ENCODE measurements at places on chromosomes 6 and 20.

DNA sequence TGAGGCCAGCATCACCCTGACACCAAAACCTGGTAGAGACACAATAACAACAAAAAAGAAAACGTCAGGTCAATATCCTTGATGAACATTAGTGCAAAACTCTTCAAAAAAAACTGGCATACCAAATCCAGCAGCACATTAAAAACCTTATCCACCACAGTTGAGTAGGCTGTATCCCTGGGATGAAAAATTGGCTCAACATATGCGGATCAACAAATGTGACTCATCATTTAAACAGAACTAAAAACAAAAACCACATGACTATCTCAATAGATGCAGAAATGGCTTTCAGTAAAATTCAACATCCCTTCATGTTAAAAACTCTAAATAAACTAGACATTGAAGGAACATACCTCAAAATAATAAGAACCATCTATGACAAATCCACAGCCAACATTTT is 59.6 kb upstream of the PHIP start:
- no peak for DNase-seq

DNA sequence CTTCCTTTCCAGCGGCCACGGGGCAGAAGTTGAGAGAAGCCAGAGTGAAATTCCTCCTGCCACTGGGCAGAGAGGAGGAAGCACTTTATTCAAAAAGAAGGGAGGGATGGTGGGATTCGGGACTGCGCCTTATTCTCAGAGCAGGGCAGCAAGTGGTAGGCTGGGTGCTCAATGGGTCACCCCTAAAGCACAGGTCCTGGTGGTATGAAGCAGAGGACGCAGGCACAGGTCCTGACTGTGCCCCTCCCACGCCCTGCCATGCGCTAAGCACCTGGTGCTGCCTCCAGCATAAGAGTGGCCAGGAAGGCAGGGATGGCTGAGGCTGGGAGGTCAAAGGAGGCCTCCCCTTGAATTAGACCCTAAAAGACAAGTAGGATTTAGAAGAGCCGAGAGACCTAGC is 4.9 kb upstream of the GRM4 start:
- no peak for DNase-seq

DNA sequence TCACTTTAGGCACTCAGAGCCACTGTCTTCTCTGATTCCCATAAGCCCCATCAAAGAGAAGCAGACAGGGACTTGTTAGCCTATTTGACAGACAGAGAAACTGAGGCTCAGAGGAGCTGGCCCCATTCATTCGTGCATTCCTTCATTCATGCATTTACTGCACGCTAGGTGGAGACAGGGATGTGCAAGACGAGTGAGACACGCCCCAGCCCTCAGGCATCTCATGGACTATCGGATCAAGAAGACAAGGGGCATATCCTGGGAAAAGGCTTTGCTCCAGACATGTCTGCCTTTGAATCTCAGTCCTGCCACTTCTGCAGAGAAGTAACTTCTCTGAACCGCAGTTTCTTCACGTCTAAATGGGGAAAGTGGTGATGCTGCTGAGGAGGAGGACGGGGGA is 54.1 kb downstream of the BPIFB1 start:
- peak; percentile 25 for DNase-seq

DNA sequence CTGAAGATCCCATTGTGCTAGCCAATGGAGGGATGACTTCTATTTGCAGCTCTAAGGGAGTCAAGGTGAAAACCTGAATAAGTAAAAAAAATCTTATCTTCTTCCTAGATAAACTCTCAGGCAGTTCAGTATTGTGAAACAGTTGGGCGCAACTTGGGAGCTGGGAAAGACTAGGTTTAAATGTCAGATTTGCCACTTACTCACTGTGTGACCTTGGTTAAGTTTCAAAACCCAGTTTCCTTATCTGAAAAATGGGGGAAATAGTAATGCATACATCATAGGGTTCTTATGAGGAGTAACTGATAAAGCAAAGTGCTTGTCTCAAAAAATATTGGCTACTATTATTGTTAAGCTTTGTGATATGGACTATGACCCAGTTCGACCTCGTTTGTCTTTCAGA is 88.8 kb downstream of the CD83 start:
- DNase-seq, result no peak

- DNase-seq, result no peak
Observed at GRCh38 chr6:45742591-45742990, 273.1 kb downstream of the CLIC5 start.

DNA sequence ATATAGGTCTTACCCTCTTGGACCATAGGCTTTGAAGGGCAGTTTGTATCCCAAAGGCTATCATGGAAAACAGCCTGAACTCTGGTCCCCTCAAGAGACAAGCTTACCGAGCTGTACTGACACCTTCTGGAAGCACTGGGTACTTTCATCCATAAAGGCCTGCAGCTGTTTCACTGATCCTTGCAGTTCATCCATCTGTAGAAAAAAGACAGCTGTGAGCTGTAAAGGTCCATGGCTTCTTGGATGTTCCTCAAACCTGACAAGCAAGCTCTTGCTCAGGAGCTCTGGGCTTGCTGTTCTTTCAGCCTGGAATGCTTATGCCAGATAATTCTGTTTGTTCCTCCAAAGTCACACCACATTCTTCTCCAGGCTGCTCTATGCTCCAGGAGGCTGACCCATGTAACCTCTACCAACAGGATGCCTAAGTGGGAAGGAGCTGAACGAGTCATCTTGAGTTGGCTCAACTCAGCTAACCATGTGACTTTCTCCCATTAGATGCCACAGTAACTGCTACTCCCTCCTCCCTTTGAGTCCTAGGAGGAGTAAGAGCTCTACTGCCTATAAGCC is 8.8 kb upstream of the NDRG3 start:
- peak; percentile 67 for DNase-seq

DNA sequence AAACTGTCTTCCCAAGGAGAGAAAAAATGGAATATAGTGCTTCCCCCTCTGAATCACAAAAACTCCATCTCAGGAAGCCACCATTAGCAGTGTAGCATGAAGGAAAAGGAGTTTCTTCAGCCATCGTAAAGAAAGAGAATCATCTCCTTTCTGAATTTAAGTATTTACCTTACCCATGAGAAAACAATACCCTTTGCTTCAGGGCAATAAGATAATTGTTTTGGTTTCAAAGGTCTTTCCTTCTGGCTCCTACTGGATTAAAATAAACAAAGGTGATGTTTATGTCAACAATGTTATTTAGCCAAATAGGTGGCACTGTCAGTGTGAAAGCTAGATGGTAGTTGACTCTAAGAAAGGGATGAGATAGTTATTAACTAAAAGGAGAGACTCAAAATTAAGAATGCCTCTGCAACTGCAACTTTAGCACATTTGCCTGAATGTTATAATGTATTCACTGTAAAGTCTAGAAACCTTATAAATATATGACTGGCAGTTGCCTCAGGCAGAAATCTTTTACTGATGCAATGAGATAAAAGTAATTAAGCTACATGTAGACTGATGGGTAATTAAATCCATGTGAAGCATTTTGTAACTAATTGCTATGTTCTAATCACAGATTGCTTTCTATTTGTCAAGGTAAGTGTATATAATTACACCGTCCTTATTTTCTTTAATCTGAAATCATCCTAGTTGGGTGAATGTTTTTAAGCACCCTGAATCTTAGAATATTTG is 399.0 kb downstream of the CDKAL1 start:
- no peak for DNase-seq

DNA sequence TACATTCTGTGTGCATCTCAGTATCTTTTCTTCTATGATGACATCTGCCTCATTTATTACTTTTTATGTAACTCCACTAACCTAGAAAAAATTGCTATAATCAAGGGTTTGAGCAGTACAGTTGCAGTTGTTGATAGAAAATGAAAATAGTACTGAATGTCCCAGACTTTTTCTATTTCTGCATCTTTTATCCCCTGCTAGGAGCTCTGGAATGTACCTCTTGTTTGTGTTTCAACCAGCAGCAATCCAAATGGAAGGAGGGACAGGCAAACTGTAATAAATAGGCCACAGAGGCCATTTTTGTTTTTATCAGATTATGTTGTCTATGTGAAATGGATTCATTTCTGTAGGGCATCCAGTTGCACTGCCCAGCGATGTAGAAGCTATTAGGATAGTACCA is 536.9 kb downstream of the KIF16B start:
- DNase-seq, result no peak

GRCh38 chr6:125485757-125486156 is 184.0 kb upstream of the HDDC2 start:
- no peak for DNase-seq

DNA sequence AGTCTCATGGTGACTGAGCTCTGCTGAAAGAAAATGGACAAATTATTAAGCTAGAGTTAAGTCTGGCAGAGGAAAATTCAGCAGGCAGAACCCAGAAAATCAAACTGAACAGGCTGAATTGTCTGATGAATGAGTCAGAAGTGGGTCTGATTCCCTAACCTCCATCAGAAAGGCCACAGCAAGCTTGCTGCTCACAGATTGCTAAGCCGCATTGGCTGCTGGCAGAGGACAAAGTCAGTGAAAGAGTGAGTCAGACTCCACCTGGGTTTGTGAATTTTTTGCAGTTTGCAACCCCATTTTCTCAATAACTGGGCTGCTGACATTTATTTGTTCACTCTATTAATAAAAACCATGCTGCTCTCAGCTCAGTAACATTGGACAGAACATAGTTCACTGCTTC is 191.3 kb downstream of the EPM2A start:
- DNase-seq, result peak; percentile 73

GRCh38 chr6:52801188-52801841 is 2.3 kb downstream of the GSTA1 start:
- DNase-seq, result no peak

GRCh38 chr20:5172167-5172601 is 45.4 kb downstream of the CDS2 start:
- DNase-seq, result no peak

DNA sequence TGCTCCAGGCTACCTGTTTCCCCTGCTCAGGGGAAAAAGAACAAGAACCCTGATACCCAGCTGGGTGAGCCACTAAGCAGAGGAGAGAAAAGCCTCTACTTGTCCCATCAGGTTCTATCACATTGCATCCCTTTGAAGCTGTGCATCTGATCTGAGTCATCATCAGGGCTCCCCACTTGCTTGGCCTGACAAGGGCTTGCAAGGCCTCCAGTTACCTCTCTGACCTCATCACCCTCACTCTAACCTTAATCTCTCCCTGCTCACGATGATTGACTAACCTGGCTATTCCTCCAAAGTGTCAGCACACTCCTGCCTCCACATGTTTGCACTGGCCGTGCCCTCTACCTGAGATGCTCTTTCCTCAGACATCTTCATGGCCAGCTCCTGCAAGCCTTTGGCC is 309.5 kb upstream of the CHD6 start:
- peak; percentile 1 for DNase-seq

DNA sequence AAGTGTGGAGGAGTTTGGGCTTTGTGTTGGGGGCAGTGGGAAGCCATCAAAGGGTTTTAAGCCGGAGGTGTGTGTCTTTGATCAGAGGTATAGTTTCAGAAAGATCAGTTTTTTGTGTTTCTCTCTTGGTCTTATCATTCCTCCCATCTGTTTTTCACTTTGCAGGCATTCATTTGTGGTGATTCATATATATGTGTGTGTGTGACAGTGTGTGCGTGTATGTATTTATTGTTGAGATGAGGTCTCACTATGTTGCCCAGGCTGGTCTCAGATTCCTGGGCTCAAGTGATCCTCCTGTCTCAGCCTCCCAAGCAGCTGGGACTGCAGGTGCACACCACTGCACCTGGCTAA is 11.1 kb upstream of the SERINC3 start:
- peak; percentile 49 for DNase-seq

DNA sequence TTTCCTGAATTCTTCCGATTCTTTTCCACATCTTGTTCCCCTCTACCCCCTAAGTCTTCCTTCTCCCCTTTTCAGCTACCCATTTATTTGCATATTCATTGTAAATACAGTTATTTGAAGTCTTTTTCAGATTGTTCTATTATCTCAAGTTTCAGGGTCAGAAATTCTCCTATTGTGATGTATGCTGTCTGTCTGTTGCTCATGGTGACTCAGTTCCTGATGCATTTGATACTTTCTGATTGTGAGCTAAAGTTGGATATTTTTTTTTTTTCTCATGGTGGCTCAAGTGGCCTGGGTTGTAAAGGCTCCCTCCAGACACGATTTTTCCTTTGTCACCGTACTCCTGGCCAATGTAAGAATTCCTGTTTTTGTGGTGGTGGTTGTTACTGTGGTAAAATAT is 4.9 kb upstream of the PI16 start:
- DNase-seq, result no peak

GRCh38 chr6:169175360-169175887 is 78.2 kb downstream of the THBS2 start:
- no peak for DNase-seq

DNA sequence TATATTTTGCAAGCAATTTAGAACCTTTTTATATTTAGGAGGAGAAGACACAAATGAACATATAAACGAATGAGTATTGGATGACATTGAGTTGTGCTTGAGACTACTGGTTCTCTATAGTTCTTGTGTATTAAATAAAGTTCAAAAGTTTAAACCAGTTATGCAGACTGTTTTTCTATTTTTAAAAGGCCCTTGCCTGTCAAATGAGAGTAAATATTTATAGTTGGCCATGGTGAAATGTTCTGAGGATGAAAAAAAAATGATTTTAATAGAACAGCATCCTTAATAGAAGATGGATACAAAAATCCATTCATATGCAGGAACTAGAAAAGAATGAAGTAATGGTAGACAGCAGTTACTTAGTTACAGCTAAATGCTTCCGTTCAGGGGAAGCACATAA is 63.5 kb upstream of the COL10A1 start:
- no peak for DNase-seq

DNA sequence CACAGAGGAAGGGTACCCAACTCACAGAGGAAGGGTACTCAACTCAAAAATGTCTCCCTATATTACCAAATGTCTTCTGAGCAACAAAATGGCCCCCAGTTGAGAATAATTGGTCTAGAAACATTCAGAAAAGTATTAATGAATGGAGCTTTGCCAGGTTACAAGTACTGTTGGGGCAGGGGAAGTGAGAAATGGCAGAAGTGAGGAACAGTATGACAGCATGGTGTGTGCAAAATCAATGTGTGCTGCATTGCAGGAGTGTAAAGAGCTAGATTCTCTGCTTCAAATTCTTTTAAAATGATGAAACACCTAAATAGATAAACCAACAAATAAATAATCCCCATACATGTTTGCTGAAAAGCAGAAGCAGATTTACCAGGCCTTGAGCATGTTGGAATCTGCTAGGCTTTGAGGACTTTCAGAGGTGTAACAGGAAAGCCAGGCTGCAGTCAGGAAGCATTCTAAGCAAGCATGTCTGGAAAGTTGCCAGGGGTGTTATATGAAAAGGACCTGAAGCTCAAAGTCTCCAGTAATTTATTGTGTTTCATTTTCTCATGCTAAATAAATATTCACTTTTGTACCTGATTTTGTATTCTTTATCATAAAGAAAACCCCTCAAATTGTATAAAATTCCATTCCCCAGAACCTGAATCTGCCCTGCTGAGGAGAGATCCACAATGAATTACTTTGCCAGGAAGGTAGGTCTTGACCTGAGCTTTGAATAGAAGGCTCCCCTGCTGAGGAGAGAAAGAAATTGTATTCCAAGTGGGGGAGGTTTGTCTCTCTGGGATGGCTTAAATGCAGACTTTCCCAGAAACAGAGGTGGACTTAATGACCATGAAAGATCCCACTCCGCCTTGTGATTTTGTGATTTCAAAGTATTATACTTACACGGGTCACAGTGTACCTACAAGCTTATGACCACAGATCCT is 265.0 kb upstream of the MARCKS start:
- no peak for DNase-seq

GRCh38 chr6:46203391-46204177 is 32.8 kb upstream of the ENPP5 start:
- DNase-seq, result no peak
